ENCODE measurements at places on chromosomes 13 and 19.

DNA sequence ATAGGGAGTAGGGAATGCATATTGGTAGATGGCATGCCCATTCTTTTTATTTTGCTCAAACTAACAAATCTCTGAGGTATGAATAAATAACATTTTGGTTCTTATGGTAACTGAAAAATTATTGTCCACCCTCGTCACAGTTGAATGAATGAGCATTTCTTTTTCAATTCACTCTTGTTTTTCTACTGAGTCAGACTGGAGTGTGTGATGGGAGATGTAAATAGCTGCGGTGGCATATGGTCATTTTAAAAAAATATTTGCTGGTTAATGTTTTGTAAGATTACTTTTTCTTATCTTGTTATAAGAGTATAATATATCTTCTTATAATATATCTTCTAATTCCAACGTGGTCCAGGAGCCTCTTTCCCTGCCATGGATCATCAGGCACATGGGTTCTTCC is 586.5 kb downstream of the SLITRK5 start:
- DNase-seq: no peak

GRCh38 chr19:5772416-5772815 is 12.1 kb downstream of the PRR22 start:
- no peak for DNase-seq

GRCh38 chr19:6802336-6803035 is 30.0 kb downstream of the VAV1 start:
- no peak for DNase-seq

DNA sequence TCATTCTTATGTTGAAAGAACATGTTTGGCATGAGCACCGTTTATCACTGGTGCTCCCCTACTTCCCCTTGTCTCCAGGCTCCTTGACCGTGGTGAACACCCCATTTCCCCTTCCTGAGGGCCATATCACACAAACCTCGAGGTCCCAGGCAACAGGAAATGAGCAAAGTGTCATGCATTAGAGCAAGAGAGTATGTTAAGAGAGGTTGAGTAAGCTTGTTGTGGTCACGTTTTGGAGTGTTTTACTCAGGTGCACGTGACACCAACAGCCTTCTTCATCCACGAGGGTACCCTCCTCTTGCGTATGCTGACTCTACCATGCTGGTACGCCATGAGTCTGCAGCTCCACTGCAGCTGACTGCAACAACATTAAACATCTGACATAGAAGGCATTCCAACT is 482.2 kb upstream of the NBEA start:
- no peak for DNase-seq

DNA sequence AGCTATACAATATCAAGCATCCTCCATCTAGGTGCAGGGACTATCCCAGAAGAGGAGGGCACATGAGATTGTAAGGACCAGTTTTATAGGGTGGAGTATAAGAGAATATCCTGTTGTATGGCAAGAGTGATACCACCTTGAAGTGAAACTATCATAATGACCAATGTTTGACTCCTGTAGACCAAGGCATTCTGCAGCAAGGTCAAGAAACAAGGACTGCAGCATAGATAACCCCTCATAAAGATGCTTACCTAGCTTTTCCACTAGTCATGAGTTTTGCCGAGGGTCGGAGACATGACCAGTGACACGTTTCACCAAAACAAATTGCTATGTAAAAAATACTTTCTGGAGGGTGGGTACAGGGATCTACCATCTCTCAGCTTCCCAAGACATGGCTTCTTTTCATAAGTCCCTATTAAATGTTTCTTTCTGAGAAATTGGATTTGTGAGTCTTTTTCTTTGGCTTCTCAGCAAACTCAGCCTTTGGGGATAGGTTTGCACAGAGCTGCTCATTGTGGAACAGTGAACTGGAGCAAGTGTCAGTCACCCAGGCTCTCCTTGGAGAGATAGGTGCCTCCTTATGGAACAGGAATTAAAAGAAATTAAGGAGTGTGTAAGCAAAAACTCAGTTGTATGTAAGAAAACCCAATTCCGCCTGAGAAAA is 28.2 kb upstream of the CYSLTR2 start:
- no peak for DNase-seq

- DNase-seq: peak; percentile 89
Measured at GRCh38 chr19:2016041-2016807, 710 bp upstream of the BTBD2 start.

DNA sequence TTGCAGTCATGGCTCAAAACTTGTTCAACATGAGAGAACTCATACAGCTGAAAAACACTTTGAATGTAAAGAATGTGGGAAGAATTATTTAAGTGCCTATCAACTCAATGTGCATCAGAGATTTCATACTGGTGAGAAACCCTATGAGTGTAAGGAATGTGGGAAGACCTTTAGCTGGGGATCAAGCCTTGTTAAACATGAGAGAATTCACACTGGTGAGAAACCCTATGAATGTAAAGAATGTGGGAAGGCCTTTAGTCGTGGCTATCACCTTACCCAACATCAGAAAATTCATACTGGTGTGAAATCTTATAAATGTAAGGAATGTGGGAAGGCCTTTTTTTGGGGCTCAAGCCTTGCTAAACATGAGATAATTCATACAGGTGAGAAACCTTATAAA is 20.1 kb downstream of the ZNF283 start:
- no peak for DNase-seq

GRCh38 chr19:543910-544608 is at the start of gene GZMM:
TSS of gene GZMM (plus strand) at chr19:544053. CDS start at chr19:544072, 19 bp downstream.
- DNase-seq: no peak

GRCh38 chr13:51729866-51730553 is 74.0 kb downstream of the DHRS12 start:
- no peak for DNase-seq

GRCh38 chr13:22926748-22927400 is 253.9 kb upstream of the SGCG start:
- DNase-seq: no peak

DNA sequence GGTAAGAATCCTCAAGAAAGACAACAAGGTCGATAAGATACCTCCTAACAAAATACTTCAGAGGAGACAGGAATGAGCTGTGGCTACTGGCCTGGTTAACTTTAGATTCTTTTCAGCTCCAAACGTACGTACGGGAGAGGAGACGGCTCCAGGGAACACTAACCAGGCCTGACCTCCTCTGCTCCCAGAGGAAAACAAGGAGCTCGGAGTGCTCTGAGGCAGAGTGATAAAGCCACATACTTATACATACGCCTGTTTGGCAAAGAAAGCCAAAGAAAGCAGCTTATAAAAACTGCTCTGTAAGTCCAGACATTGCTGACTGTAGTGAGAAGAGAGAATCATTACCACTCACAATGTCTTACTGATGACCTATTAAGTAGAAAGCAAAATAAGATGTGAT is 263.9 kb downstream of the MZT1 start:
- no peak for DNase-seq

GRCh38 chr13:89891416-89891815 is 1456.1 kb upstream of the MIR17HG start:
- no peak for DNase-seq

- no peak for DNase-seq
Measured at GRCh38 chr13:99484473-99484872, 16.8 kb upstream of the TM9SF2 start.

DNA sequence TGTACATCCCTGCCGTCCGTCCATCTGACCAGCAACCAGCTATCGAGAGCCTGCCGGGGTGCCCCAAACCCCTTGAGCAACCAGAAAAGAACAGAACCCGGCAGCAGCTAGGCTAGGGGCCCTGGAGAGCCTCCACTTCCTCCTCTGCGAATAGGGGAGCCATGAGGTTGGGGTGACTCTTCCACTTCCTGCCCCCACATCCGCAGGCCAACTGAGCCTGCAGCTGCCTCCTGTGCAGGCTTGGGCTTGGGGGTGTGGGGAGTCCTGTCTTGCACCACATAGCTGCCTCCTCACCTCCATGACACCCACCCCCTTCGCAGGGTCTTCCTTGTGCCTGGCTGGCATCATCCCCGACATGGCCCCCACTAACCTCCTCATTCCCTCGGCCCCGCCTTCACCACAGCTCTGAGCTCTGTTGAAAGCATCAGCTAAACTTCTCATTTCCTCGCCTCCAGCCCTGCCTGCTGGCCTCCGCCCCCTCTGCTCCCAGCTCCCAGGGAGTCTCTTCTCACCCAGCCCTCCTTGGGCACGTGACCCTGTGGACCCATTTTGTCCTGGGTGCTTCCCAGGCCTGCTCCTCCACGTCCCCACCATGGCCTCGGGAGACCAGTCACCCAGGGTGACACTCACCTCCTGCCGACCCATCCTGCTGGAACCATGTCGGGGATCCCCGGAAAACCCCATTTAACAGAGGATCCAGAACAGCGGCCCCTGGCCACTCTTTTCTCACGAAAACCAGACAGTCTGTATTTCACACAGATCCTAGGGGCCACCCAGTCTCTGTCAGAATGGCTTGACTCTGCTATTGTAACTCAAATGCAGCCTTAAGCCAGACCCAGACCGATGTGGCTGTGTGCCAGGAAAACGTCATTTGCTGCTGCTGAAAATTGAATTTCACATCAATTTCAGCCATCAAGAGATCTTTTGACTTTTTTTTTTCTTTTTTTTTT is 50.4 kb downstream of the MYO9B start:
- no peak for DNase-seq

- DNase-seq: peak; percentile 62
Measured at GRCh38 chr19:10085641-10086590, at the start of gene SHFL. TSS of gene SHFL (plus strand) at chr19:10086317. CDS start at chr19:10086428, 111 bp downstream.

DNA sequence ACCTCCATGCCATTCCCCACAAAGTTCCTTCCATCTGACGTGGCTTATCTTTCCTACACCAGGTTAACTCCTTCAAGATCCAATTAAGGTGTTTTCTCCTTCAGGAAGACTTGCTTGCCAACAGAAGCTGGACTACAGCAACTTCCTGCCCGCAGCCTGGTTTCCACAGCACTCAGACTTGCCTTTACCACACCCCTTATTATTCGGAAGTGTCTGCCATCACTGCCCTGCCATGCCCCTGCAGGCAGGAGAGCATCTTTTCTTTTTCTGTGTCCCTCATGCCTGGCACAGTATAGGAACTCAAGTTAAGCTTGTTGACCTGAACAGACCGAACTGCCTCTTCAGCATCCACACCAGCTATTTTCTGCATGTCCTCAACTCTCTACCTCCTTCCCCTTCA is 168.0 kb downstream of the FOXO1 start:
- no peak for DNase-seq

GRCh38 chr19:38786572-38787265 is 2.3 kb upstream of the LGALS7B start:
- no peak for DNase-seq

- no peak for DNase-seq
Measured at GRCh38 chr19:7848779-7849457, 18.9 kb downstream of the EVI5L start.

- no peak for DNase-seq
Measured at GRCh38 chr19:54017261-54017660, 25.8 kb downstream of the CACNG6 start.

DNA sequence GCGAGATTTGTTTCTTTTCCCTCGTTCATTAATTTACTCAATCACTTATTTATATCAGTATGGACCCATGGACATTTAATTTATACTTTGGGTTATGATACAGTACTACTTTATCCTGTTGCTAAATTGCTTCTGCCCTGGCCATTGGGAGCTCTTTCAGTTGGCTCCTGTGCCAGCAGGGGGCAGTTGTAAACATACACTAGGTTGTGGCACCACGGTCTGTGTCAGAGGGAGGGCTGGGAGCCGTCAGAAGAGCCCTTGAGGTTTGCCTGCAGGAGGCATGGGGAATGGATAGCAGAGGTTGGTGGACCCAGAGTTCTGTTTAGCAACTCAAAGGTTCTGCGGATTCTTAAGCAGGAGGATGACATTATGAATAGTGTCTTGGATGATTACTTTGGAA is 94.3 kb downstream of the ERCC5 start:
- DNase-seq: no peak

DNA sequence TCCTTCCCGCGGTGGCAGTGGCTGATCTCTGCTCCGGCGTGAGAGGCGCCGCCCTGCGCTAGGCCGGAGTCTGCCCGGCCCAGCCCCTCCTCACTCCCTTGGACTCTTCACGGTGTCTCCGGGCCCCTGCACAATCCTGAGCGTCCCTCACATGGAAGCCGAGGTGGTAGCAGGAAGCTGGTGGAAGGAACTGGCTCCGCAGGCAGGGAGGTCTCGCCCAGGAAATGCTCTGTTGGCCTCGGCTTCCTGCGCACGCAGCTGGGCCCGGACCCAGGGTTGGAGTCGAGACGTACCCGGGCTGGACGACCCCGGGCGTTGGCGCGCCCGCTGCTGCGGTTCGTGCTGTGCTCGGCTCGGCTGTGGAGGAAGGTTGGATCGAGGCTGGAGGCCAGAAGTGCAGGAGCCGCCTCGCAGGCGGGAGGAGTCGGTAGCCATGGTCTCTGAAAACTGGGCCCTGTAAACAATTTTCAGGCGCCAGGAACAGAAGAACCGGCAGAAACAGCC is 46.3 kb downstream of the ZNF724 start:
- no peak for DNase-seq

DNA sequence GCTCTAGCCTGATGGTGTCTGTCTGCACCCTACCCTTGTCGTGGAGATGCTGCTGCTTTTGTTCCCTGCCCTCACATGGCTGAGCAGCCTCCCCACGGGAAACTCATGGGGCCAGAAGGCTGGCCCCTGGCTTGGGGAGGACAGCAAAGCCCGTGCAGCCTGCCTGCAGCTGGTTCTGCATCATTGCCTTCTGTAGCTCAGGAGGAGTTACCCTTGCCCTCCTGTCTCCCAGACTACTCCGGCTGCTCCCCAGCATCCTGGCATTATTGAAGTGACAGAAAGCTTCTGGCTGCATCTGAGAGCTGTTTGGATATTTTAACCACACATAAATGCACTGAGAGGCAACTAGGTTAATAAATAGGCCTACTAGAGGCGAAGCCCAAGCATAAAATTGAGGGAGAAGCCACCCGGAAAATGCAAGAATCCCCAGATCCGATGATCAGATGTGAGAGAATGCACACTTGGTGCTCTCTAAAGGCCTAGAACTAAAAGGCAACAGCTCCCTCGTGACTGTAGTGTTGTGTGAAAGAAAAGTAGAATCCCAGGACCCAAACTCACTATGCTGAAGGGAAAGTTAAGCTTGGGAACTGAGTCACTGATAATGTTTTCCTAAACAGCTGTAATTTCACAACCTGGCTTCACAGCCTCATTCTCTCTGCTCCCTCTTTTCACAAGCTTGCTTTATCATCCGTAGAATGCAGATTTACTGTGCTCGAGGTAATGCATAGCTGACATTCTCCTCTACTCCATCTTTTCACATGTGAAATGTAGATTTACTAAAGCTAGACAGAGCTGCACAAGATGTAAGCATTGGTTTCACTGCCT is 110.8 kb downstream of the TNFRSF19 start:
- no peak for DNase-seq
